ENCODE measurements at places on chromosomes 2 and 18.

DNA sequence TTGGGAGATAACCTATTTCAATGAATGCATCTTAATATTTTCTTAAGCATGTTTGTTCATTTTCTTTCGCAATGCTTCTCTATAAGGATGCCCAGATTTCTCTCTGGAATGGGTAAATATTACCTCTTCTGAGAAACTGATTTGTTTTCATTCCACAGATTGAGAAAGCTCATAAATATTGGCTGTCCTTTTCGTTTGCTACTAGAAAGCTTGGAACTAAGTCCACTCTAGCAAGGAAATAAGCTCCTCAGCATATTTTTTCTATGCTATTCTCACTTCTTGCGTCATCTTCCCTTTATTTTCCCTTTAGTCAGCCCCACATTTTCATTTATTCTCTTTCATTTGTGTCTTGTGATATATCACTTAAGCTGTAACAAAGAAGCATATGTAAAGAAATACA is 76.3 kb downstream of the ANTXR1 start:
- DNase-seq = no peak

DNA sequence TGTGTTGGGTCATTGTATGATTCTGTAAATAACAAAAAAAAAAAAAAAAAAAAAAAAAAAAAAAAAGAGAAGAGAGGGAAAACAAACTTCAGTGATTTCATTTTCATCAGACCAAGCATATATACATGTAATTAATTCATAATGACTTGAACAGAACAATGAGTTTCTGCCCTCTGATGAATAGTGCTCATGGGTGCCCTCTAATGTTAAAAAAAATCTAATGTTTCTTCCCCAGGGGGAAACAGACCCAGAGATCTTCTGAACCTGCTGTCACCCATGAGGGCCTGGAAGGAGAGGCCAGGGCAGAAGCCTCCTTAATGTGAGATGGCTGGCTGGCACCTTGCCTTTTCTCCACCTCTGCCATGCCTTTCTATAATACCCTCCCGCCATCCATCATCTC is 289.2 kb downstream of the ZNF521 start:
- no peak for DNase-seq

DNA sequence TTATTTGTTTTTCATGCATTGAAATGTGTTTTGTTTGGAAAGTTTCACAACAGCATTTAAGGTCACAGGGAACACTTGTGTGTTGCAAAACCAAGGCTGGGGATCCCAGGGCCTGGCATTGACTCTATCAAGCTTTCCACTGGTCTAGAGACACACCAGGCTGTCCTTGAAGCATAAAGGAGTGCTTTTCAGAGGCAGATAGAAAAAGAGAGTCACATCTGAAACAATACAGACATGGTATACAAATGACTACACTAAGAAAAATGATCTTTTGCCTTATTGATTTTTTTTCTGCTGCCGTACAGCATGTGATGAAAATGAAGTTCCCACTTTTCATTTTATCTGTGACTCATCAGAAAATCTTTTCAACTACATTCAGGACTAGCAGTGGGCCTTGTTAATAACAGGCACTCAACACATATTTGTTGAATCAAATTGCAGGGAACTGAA is 61.9 kb upstream of the ZCCHC2 start:
- DNase-seq = no peak

DNA sequence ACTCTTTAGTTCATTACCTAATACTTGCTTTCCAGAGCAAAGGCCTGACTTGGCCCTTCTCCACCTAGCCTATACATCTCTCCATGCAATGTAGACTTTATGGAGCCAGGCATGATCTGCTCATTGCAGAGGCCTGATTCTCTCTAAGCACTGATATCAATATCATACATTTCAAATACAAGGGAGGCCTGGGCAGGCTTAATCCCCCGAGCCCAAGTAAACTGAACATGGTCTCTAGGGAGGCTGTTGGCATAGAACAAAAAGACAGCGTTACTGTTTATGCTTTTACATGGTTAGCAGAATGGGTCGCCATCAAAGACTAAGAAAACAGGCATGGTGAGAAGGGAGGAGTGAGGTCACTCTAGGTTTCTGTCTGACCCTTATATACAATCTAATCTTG is 695.1 kb downstream of the ZEB2 start:
- no peak for DNase-seq

DNA sequence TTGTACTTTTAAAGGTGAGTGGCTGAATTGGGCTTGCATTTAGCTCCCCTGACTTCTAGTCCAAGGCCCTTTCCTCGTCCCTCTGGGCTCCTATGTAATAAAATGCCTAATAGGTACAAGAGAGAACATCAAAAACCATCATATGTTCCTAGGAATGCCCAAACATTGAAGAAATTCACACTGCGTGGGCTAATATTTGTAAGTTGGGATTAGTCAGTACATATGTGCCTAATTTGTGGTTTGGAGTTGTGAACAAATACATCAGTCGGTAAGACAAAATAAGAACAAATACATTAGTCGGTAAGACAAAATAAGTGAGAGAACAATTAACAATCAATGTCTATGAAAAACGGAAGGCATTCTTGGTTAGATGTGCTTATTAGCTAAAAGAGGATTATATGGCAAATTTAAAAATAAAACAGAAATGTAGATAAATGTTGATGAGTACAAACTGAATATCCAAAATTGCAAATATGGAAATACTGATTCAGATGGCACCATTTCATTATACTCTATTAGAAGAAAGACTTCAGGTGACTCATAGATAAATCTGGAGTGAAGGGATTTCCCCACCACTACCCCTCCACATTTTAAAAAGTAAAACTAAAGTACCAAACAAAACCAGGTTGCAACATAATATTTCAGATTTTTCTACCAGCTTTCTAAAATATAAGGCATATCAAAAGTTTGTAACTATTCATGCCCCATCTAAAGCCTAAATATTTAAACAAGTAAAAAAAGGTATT is 325.4 kb downstream of the ZEB2 start:
- no peak for DNase-seq

DNA sequence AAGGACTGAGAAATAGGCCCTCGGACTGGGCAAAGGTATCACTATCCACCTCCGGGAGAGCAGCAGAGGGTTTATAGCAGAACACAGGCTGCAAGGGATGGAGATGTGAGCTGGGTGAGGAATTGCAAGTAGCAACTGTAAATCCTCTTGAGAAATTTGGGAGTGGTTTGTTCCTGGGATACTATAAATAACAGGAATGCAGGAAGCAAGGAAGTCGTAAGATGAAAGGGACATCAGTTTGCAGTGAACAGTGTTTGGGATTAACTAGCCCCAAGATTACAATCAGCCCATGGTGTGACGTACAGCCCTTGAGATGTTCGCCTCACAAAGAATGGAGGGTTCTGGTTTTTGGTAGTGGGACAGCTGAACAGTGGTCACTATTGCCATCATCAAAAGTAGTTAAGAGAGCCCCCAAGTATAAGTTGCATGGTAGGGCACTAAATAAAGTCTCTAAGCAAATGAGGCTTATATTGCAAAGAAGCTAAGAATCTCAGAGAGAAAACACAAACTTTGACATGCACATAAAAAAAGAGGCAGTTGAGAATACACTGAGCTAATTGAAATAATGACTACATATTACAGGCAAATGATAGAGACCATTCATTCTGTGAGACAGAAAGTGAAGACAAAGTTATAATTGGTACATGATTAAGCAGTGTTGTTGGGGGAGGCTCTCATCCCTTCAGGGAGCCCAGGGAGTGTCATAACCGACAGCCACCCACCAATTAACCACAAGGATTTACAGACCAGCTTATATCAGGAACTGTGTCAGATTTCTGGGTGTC is 362.5 kb upstream of the ACVR2A start:
- DNase-seq = no peak

DNA sequence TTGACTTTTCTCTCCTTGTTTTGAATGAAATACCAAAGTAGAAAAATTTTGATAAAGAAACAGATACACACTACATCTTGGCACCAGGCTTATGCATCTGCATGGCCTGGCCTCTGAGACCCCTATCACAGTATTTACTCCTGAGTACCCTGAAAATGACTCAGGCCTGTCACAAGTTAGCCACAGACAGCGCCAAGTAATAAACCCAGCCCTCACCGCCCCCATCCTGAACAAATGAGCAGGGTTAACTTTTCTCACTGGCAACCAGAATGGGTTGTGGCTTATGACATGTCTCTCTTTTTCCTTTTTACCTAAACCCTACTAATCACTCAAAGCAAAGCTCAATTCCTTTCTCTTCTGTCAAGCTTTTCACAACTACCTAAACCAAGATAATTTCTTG is 35.3 kb downstream of the SPRED2 start:
- no peak for DNase-seq

DNA sequence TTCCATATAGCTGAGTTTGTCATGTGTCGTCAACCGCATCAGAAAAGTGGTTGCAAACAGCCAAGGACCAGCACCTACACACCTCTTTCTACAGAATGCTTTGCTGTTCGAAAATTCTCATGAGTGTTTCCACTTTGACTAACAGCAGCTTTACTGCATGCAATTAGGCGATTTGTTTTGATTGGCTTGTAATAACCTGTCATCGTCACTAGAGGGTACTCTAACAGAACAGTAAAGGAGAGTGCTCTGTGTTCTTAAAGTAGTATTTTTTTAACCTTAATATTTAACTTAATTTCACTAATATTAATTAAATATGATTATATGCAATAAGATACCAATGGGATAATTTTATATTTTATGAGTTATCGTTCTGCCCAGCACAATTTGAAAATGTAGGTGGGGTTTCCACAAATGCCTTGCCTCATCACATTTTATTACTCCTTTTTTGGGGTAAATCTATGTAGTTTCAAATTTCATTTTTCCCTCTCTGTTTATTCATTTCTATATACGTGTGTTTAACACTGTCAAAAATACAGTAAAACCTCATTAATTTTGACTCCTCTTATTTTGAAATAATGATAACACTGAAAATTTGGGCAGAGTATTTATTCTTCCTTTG is 502.2 kb downstream of the NRXN1 start:
- DNase-seq = no peak

GRCh38 chr2:99918389-99918788 is 224.0 kb downstream of the AFF3 start:
- no peak for DNase-seq

DNA sequence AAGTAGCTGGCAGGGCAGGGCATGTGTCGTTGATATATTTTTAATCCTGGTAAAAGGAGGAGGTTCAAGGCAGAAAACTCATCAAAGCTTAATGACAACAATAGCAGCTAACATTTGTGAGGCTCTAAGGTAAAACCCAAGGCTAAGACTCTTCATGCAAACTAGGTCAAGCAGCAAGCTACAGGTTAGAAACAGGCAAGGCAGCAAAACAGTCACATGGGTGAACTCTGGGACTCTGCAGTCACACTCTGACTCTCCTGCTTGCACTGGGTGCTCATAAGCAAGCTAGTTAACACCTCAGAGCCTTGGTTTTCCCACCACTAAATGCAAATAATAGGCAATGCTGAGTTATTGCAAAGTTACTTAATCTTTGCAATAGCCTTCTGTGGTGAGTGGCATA is 7.9 kb downstream of the IL1RN start:
- DNase-seq = no peak

DNA sequence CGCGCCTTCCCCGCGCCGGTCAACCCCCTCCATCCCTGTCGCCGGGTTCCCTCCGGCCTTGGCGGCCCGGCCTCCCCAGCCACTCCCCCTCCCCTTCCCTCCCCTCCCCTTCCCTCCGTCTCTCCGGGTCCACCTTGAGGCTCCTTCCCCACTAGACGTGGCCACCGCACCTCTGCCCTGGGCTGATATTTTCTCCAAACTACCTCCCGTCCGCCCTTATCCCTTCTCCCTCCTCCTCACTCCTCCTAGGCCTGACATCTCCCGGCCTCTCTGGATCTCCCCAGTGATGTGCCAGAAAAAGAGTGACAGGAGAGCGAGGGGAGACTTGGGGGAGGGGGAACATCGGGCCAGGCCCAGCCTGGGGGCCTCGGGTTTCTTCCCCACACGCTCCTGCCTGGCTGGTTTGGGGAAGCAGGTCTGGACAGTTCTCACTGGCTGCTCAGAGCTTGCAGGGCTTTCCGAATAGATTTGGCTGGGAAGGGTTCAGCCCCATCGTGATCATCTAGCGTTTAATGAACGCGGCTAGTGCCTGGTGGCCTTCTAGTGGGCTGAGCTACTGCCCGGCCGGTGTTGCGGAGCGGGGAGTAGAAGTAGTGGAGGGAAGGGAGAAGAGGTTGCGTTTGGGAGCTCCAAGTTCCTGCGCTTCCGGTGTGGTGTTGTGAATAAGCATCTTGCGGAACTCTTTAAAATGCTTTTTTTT is 641 bp downstream of the MAPRE3 start:
- no peak for DNase-seq

DNA sequence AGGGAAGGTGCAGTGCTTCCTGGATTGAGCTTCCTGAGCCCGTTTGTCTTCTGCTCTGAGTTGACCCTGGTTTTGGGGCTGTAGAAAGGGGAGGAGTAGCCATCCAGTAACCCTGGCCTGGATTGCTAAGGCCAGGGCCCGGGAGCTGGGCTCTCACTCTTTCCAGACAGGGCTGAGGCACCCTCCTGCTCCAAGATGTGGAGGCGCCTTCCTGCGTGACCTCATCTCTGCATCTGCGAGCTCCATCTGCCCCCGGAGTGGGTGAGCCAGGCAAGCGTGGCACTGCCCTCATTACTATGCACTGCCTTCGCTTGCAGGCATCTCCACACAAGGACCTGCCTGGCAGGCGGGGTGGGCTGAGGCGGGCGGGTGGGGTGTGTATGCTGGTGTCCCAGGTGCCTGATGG is 58.0 kb downstream of the RAB31 start:
- DNase-seq = no peak

- no peak for DNase-seq
These were observed 1.9 kb upstream of the KRCC1 start for GRCh38 chr2:88057437-88057844.

DNA sequence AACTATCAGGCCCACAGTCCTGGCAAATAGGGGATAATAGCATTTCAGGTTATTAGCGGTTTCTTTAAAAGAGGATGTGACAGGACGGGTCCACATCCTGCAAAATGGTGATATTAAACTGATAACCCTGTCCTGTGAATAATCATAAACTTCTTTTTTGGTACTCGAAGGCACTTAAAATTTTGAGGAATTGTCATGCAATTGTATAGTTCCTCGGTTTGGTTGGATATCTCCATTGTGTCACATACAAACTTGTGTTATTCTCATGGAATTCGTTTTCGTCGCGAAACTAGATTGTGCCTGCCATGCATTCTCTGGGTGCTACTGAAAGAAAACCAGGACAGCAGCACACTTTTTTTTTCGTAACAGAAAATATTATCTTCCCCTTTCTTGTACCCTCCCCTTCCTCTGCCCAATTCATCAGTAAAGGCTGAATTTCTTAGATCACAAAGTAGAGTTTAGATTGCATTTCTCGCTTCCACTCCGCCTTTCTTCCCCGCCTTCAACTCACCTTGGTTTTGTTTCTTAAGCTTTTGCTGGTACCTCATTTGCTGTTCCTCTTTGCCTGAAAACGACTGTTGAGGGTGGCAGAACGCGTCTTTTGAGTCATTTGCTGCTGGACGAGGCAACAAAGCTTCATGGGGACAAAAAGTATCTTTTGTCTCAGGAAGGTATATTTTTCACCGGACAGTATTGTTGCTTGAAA is 1.3 kb downstream of the CERS6 start:
- DNase-seq = no peak

- no peak for DNase-seq
These were observed 115.6 kb downstream of the LPIN1 start for GRCh38 chr2:11862049-11862448.
